ENCODE measurements at places on chromosomes 5 and 9. TPM values are rescaled to one million over a fixed set of nuclear protein-coding genes. Genes with fewer than 3 reads are reported as not detected.

Gene TOR2A
- 18.4 TPM for total RNA-seq

Gene CBY3
- total RNA-seq: 0.31 TPM

Gene ATOX1
- total RNA-seq: 38.1 TPM

Gene SOHLH1
- total RNA-seq: not detected

Gene EGFLAM
- total RNA-seq: not detected

Gene IL7R
- 371 TPM for total RNA-seq

Gene PPIC
- not detected for total RNA-seq

Gene TLN1
- total RNA-seq: 348 TPM

Gene AMBP
- total RNA-seq: not detected

Gene MAMDC2
- total RNA-seq: not detected

Gene ZNG1E
- total RNA-seq: 30.1 TPM

Gene SLC46A2
- total RNA-seq: not detected

Gene SPIN1
- 27.7 TPM for total RNA-seq

Gene TAF11L6
- total RNA-seq: not detected

Gene DRD1
- total RNA-seq: not detected

Gene OR13C3
- total RNA-seq: not detected

Gene RFK
- 19.8 TPM for total RNA-seq

Gene ABO
- 0.50 TPM for total RNA-seq

Gene PCDHGB3
- total RNA-seq: 0.10 TPM

Gene PHF24
- total RNA-seq: not detected

Gene AK1
- total RNA-seq: 83.0 TPM

Gene CLPTM1L
- total RNA-seq: 98.6 TPM

Gene GAPT
- not detected for total RNA-seq

Gene ABLIM3
- total RNA-seq: not detected

Gene MRPL22
- 42.0 TPM for total RNA-seq

Gene PPP1R26
- 0.26 TPM for total RNA-seq

Gene ANKRD34B
- total RNA-seq: not detected

Gene SHROOM1
- total RNA-seq: 0.91 TPM

Gene FAM221B
- total RNA-seq: not detected

Gene KIAA1958
- 6.8 TPM for total RNA-seq

Gene GPX8
- total RNA-seq: not detected
